ENCODE measurements at places on chromosomes 4 and X.

DNA sequence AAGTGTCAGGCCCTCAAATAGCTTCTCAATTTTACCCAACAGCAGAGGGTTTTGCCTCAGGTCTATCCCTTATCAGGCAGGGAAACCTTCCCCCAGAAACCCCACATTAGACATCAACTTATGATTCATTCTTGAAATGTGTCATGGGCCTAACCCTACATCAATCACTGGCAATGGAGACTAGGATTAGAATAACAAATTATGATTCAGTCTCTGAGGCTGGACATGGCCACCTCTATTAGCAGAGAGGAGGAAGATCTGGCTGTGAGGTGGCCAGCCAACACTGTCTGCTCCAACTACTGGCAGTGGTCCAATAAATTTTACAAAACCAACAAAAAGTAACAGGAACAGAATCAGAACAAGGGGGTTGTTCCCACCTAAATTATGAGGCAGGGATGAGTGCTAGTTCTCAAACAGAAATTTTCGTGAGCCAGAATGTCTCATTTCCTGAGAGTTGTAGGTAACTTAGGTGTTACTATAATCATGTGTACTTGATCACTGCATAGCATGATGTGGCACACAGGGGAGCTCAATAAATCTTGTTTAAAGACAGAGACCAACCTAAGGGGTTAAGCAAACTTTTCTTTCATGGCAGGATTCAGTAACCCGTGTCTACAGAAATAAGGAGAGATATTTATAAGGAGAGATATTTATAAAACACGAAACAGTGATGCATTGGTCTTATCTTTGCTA lies 126.8 kb downstream of the NFKB1 start:
- DNase-seq: no peak

DNA sequence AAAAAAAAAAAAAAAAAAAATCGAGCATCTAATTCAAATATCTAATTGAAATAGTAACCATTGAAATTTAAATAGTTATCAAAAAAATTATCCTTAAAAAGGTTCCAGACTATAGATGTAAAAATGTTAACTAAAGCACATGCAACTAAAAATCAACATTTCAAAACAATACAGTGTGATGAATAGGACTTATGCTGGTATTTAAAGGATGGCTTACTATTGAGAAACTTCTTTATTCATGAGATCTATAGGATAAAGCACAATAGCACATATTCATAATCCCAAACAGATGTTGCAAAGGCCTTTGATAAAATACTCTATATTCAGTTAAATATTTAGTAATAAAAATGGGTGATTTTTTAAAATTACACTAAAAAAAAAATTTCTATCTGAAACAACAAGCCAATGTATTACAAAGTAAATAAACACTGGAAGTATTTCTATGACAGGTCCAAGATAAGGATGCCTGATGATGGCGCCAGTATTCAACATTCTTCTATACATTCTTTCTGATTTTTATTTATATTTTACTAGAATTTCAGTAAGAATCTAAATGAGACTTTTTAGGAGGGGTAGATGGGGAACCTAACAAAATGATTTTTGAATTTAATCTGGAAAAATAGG lies 26.3 kb downstream of the DCLK2 start:
- no peak for DNase-seq

- DNase-seq: no peak
Measured at GRCh38 chrX:29477878-29478277, 737.5 kb upstream of the MAGEB2 start.

DNA sequence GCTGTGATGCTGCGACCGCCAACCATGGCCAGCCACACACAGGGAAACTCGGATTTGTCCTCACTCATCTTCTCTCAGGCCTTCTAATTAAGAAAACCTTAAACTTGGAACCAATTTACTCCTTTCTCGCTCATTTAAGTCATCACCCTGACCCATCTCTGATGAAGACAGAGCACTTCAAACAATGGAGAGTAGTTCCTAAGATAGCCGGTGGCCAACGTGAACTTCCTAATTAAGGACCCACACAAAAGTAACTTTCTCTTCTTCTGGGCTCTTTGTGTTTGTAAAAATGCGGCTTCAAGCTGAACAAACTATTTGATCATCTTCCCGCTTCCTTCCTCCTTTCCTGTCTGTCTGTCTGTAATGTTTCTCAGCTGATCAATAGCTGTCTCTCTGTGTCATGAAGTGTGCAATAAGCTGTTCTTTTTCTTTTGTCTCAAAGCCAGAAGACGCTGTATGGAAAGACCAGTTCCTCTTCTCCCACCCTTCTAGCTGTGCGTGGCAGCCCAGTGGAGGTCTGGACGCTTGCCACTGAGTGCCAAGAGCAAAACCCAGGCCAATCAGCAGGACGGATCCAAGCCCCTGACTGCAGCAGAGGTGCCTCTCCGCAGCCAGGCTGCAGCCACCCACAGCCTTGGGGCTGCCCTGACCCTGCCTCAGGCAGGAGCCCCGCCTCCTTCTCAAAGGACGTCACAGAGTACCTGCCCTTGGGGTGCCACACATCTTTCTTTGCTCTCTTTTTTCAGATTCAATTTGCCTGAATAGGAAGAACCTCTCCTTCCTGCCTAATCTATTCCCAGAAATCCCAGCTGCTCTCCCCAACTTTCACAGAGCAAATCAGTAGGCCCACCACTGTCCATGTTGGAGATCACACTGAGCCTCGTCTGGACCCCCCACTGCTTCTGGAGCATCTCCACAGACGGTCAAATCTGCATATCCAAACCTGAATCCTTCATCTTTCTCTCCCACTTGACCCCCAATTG lies 59.3 kb downstream of the MAML3 start:
- no peak for DNase-seq

DNA sequence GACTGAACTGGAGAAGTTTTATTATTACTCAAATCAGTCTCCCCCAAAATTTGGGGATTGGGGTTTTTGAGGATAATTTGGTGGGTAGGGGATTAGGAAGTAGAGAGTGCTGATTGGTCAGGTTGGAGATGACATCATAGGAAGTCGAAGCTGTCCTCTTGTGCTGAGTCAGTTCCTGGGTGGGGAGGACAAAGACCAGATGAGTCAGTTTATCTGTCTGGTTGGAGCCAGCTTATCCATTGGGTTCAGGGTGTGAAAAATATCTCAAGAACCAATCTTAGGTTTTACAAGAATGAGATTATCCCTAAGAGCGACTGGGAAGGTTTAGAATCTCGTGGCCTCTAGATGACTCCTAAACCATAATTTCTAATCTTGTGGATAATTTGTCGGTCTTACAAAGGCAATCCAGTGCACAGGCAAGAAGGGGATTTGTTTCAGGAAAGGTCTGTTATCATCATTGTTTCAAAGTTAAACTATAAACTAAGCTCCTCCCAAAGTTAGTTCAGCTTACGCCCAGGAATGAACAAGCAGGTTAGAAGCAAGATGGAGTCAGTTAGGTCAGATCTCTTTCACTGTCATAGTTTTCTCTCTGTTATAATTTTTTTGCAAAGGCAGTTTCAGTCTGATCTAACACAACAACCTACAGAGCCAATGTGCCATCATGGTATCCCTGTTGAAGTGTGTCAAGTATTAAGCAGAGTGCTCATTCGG lies 274.5 kb downstream of the SLC7A11 start:
- DNase-seq: peak; percentile 23

DNA sequence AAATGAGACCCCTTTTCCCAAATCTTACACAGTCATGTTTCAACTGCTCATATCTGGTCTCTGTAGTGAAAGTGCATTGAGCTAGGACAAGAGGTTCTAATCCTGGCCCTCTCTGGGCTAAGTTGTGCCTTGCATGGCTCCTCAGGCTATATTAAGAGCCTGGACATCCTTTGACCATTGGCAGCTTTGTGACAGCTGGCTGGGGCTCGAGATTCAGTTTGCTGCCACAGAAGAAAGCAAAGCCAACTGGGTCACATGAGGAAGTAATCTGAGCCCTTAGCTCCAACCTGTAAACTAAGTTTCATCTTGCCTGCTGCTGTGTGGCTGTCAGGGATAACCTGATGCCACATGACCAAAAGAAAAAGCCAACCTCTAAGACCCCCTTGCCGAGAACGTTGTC lies 51.8 kb upstream of the JADE1 start:
- peak; percentile 58 for DNase-seq

DNA sequence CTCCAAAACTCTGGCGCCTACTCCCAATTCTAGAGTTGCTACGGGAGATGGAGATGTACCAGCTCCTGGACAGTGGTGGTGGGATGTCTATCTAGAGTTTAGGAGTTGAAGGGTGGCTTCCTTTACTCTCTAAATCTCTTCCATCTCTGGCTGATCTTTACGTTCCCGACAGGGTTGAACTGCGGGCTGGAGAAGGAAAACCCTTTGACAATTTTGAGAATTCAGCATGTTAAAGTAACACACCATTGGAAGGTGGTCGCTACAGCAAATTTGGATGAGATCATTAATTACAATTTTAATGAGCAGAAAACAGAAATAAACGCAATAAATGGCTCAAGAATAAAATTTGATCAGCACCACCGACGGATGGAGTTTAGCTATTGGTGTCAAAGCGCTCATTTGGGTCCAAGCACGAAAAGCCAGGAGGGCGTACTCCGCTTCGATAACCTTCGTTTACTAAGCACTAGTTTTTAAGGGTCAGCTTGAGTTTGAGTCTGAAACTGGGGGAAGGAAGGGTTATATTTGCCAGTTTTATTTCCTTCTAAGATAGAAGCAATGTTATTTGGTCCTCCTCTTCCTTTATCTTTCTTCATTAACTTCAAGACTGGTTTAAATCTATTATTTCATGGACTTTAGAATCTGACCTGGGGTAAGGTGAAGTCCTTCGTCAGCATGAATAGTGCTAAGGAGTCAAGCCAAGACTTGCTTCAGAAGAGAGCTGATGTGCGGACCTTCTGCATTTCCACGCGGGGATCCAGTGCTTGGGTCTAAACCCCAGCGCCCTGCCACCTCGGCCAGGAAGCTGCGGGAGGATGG lies 1.5 kb upstream of the NKX6-1 start:
- no peak for DNase-seq

GRCh38 chr4:17762726-17763125 lies 18.7 kb downstream of the FAM184B start:
- DNase-seq: peak; percentile 62

DNA sequence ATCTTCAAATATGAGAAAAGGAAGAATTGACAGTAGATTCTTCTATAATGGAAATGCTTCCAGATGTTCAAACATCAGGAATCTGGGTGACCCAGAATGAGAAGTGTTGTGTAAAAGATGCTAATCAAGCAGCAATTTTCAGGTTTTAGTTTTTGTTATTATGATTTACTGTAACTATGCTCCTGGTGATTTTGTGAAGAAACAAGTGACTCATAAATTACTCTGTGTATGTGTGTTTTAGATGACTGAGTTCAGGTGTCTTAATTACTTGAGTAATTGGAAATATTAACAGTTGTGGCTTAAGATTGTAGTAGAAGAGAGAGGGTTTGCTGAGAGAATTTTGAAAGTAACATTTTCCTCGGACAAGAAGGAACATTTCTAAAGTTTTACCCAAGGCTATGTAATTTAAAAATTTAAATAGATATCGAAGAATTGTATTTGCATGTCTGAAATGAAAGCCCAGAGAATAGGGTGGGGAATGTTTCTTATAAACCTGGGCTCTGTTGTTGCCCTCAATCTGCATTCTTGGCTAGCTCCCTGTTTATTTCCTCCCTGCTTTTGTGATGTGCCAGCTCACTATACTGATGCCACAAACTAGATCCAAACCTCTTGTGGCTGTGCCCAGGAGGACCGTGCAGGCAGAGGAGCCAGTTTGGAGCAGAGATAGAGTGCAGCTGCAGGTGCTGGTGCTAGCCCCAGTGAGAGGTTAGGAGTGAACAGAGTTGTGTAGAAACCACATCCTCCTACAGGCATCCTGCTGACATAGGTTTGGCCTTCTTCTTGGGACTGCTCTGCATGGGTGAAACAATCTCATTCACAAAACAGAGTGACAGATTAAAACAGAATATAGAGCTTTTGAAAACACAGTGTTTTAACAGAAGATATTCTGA lies 25.4 kb upstream of the TNIP3 start:
- DNase-seq: no peak

GRCh38 chrX:134025986-134026545 lies 40.7 kb upstream of the GPC3 start:
- peak; percentile 17 for DNase-seq

DNA sequence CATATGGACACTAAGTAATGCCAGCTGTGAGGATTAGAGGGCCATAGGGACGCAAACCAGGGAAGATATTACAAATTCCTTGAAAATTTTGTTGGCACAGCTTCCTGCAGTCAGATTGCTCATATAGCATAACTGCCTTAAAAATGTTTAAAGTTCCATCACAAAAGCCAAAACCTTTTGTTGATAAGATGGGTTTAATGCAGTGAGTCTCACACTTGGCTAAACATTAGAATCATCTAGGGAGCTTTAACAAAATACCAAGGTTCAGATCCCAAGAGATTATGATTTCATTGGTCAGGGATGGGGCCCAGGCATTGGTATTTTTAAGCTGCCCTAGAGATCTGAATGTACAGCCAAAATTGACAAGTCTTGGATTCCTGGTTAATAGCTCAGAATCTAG lies 376.5 kb upstream of the MAD2L1 start:
- DNase-seq: no peak

DNA sequence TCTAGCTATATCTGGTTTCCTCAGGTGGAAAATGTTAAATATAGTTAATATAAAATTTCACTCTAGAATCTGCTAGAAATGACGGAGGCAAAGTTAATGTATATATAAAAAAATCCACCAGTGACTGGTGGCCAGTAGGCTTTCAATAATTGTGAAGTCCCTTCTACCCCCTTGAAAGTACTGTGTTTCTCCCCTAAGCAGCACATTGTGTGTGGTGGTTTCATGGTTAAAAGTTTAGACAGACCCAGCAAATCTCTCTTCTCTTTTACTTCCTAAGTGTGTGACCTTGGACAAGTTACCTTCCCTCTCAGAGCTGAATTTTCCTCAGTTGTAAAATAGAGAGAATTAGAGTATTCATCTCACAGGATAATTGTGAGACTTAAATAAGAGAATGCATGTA lies 600 bp upstream of the HEPH start:
- no peak for DNase-seq

- DNase-seq: no peak
Measured at GRCh38 chr4:81467672-81467964, 4.1 kb downstream of the RASGEF1B start.

DNA sequence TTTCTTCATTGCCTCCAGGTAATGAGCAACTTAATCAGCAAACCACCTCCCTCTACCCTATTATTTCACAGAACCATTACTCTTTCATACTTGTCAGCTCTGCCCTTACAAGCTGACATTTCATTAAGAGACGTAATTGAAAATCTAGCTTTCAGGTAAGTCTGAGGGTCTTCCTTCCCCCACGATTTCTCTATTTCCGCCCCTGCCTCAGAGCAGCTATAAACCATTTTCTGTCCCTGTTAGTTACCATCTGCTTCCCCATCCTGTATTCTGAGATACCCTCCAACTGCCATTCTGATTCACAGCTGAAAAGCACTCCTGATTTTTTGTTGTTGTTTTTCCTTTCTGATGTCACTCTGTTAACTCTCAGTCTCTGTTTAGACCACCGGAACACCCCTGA lies 37.1 kb downstream of the SH3RF1 start:
- DNase-seq: no peak
